Activated naive CD4-positive, alpha-beta T cell (primary cell): ENCODE measurements at places on chromosomes 6 and 20.
A peak's percentile ranks its signal among the peaks of the same experiment; 100 is the strongest.

GRCh38 chr6:165568326-165568725 is 94.7 kb downstream of the PDE10A start:
- no peak for DNase-seq

GRCh38 chr6:145977881-145978280 is 13.7 kb upstream of the SHPRH start:
- no peak for DNase-seq

DNA sequence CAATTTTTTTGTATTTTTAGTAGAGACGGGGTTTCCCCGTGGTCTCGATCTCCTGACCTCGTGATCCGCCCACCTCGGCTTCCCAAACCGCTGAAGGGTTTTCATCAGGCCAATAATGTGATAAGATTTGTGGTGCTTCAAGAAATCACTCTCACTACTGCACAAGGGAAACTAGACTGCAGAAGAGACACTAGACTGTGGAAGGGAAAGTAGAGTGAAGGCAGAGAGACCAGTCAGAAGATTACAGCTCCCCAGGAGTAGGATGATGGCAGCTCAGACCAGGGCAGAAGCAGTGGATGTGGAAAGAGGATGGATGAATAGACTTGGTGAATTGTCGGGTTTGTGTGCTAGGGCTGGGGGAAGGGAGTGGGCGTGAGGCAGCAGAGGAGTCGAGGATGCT is 48.0 kb upstream of the GTSF1L start:
- DNase-seq, result no peak

GRCh38 chr6:167806061-167806700 is 20.5 kb upstream of the AFDN start:
- no peak for DNase-seq

GRCh38 chr6:22145376-22145775 is 151.5 kb downstream of the PRL start:
- no peak for DNase-seq

DNA sequence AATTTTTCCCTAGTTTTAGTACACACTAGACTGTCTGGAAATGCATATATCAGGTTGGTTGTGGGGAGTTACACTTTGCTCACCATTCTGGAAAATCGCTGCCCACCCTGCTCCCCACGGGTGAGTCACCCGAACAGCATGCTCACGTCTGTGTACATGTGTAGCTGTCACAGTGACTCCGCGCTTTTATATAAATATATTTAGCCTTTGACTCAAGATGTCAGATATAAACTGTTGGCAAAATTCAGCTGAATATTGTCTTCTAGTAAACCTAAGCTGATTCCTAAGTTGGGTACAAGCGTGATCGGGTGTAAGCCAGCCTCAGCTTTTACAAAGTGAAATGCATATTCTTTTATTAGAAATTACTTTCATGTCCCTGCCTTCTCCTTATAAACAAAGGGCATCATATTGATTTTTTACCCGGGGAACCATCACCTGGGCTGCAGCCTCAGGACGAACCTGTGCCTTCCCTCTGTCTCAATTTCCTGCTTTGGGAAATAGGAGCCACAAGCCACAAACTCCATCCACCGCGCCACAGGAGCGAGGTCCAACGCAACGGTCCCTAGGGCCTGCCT is 4.3 kb downstream of the SDCBP2 start:
- no peak for DNase-seq

DNA sequence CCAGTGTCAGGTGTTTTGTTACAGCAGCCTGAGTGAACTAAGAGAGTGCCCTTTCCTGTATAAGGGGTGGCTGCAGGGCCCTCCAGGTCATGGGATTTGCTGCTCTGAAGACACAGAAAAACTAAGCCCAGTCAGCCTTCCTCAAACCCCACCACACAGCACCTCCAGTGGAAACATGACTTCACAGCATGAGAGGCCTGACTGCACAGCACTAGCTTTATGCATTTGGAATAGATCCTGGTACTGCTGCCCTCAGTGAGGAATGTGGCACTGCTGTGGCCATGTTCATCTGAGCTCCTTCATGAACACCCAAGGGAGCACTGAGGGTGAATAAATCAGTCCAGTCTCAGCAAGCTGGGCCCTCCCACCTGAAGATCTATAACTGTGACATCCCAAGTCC is 296.1 kb upstream of the FOXQ1 start:
- DNase-seq, result no peak

DNA sequence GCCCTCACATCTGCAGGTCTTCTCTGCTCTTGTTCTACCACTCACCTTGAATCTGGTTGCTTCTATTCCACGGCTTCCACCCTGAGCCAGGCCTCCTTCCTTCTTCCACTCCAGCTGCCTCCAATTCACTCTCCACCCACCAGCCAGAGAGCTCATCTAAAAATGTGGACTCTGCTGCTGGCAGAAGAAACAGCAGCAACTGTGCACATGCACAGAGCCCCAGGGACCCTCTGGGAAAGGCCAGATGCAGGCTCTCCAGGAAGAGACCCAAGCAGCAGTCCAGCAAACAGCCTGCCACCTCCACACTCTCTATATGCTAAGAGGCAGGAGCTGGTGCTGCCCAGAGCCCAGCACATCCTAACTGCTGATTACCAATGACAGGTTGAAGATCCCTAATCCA is 162.6 kb upstream of the TOP1 start:
- DNase-seq, result no peak

DNA sequence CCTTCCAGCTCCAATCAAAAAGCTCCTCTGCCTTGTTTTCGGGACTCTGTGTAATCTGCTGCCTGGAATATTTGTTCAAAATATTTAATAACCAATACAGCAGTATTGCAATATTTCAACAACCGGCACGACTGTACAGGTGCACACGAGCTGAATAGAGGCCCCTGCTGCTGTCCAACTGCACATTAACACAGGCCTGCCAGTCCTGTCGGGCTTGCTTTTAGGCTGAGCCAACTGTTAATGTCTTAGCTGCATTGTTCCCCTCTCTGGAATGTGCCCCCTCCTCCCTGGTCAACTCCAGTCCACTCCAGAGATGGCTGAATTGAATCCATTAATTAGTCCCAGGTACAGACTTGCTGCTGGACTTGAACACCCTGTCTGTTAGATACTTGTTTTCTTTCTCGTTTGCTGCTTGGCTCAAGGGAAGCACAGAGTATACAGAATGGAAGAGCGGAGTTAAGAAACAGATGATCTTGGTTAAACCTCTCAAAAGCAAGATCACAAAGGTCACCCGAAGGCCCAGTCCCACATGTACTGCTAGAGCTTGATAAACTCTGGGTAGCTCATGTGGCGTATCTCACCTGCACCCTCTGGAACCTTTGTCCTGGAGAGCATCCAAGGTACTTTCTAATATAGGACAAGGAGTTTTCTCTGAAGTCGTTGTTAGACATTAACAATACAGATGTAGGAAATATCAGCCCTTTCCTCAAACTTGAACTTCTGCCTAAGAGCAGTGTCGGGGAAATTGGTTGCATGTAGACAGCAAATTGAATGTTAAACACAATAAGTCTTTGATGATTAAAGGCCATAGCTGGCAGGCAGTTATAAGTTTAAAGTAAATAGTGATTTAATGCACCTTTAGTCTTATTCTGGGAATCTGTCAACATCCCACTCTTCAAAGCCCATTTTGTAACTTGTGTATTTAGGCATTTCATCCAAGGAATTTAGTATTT is 31.9 kb downstream of the SHLD1 start:
- DNase-seq, result no peak

DNA sequence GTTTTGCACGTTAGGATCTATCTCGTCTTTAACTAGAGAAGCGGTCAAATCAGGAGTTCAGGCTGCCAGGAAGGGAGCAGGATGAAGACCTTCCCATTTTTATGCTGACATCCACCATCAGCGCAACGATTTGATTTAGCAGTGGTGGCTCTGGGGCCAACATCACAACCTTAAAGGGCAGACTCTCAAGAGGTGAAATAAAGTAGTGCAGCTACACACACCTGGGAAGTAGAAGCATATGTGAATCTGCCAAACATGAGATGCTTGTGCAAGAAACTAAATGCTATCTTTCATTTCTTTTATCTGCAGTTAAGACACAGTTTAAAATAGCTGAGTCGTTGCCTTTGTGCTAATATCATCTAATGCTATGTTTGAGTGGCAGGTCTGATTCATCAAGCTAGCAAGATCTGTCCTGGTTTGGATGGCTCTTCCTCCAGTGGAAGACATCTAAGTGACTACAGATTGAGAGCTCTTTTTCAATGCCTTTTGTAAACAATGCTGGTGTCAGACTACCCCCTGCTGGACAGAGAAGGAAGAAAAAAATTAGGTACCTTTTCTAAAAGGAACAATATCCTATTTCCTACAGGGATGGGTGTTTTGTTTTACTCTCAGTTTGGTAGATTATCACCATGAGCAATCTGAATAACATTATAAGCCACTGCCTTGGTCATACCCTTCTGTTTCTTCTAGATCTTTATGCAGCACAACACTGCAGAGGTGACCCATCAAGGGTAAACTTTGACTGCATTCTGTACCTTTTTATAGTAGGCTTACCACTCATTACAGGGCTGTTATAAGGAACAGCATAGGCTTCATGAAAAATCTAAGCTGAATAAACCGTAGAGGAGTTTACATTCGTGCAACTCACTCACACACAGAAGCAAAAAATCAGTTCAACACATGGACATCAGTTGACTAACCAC is 171.6 kb upstream of the FBXL4 start:
- DNase-seq, result no peak

- DNase-seq, result no peak
These were observed 391.1 kb upstream of the HSF2 start for GRCh38 chr6:122008101-122008999.

- no peak for DNase-seq
These were observed 186.0 kb upstream of the KCNK16 start for GRCh38 chr6:39508515-39508914.

DNA sequence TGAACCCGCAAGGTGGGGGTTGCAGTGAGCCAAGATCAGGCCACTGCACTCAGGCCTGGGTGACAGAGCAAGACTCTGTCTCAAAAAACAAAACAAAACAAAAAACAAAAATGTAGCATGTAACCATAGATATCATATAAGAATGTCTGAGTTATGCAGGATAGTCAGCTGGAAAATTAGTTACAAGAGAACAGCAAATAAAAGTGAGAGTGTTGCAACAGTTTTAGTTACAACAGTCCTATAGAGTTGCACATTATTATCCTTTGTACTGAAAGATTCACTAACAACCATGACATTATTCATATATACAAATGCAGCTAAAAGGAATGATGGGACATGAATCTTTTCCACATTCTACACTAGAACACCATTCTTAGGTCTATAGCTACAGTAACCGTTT is 16.4 kb downstream of the RNF24 start:
- no peak for DNase-seq

- DNase-seq, result no peak
These were observed 5.3 kb upstream of the SERPINB6 start for GRCh38 chr6:2976571-2977085.

DNA sequence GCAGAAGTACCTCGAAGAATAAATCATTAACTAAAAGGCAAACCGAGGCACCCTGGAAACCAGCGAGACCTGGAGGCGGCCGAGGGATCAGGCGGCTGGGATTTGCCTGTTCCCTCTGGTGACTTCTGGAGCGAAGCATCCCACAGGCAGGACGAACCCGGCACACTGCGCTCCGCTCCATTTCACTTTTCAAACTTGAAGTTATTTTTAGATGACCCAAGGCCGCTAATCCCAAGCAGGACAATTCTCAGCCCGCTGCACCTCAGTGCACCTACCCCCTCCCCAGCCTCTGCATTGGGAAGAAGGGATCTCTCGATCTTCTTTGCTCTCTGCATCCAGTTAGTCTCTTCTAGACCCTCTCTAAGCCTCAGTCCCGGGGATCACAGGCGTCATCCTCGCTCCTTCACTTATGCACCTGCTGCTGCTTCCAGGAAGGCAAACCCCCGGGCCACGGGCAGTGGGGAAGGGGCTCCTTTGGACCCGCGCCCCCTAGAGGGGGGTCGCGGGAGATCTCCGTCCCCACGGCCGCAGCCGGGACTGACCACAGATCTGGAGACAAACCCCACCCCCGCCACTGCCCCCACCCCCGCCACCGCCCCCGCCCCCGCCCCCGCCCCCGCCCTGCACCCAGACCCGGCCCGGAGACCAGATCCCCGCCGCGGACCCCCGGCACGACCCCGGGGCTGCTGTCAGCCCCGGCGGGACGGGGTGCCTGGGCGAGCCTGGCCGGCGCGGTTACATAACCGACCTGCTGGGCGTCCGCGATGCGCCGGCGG is 636 bp downstream of the RCAN2 start:
- DNase-seq, result no peak

GRCh38 chr20:13515291-13515690 is 123.4 kb downstream of the TASP1 start:
- no peak for DNase-seq

- no peak for DNase-seq
These were observed 43.6 kb downstream of the CTCFL start for GRCh38 chr20:57481281-57481711.

- DNase-seq, result no peak
These were observed 5.5 kb upstream of the PROCR start for GRCh38 chr20:35166242-35166830.

DNA sequence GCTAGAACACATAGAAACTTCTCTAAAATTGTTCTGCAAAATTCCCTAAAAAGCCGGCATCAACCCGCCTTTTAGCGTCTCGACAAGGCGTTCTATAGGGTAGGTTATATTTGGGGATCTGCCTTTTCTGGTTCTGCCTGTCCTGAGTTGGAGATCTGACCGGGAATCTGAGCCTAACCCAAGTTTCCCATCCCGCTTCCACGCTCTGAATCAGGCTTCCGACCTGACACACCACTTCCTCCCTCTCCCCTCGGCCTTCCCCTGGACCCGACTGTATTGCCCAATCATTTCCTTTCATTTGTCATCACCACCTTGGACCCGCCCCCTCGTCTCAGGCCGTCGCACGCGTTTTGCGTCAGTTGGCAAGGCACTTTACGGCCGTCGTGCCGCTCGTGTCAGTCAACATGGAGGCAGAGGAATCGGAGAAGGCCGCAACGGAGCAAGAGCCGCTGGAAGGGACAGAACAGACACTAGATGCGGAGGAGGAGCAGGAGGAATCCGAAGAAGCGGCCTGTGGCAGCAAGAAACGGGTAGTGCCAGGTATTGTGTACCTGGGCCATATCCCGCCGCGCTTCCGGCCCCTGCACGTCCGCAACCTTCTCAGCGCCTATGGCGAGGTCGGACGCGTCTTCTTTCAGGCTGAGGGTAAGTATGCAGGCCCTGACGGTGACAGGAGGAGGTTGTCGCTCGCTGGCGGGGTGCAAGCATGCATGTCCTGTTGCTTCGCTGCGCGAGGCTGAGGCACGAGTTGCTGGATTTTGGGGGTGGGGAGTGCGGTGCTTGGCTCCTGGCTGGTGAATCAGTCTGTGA is at the start of gene ABT1:
TSS of gene ABT1 (plus strand) at position 375 of the 810 bp plus-strand sequence. CDS start at position 405, 30 bp downstream.
- peak; percentile 92 for DNase-seq

DNA sequence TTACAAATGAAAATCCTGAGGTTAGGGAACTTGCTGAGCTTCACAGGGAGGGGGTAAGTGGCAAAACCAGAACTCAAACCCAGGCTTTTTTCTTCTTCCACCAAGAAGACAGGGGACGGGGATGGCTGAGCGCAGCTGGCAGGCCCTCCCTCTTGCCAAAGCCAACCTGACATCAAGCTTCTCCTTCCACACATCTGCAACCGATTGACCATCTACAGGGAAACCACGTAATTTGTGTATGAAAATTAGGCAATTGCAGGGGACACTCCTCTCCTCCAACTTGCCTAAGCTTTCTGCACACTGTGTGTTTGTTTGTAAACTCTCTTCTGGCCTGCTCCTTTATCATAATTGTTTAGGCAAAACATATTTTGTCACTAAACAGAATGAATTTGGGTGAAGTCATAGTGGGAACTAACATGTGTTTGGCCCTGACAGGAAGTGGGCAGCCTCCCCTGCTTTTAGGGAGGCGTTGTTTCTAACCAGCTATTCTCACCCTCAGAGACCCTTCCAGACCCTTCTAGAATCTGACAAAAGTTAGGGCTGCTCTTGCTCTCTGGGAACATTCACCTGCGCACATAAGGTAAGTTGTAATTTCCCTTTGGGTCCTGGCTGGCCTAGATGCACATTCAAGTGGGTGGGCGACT is 18.9 kb downstream of the ZNF831 start:
- DNase-seq, result no peak
